ENCODE measurements at places on chromosomes 1 and 21.

DNA sequence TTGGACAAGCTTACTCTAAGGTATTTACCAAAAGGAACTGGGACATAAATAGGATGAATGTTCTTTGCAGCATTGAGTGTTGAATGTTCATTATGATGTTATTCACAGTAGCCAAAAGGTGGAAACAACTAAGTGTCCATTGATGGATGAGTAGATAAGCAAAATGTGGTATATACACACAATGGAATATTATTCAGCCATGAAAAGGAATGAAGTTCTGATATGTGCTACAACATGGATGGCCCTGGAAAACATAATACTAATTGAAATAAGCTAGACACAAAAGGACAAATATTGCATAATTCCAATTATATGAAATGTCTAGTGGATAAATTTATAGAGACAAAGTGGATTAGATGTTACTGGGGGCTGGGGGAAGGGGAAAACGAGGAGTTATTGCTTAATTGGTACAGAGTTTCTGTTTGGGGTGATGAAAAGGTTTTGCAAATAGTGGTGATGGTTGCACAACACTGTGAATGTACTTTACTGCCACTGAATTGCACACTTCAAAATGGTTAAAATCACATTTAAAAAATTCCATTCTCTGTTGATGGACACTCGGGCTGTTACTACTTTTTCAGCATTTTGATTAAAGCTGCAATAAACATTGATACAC, 2.9 kb downstream of the MTARC1 start:
- H3K27me3 ChIP-seq, result peaks cover 45% of the 10 kb centered on the region
- no peaks in the 10 kb centered on the region for H3K36me3 ChIP-seq
- DNase-seq, result no peak
- no peak overlapping the region for H3K4me3 ChIP-seq
- no peaks in the 10 kb centered on the region for H3K4me1 ChIP-seq

GRCh38 chr1:220803401-220804201, 16.9 kb downstream of the MTARC1 start:
- H3K4me1 ChIP-seq, result no peaks in the 10 kb centered on the region
- no peaks in the 10 kb centered on the region for H3K36me3 ChIP-seq
- H3K27ac ChIP-seq, result no peak overlapping the region

GRCh38 chr1:43531906-43532584, 1.4 kb downstream of the PTPRF start:
- no peaks in the 10 kb centered on the region for H3K36me3 ChIP-seq
- H3K4me3 ChIP-seq, result peak overlapping the region; percentile 73
- peaks cover 47% of the 10 kb centered on the region for H3K27me3 ChIP-seq
- H3K4me1 ChIP-seq, result peaks cover 20% of the 10 kb centered on the region
- DNase-seq, result no peak

DNA sequence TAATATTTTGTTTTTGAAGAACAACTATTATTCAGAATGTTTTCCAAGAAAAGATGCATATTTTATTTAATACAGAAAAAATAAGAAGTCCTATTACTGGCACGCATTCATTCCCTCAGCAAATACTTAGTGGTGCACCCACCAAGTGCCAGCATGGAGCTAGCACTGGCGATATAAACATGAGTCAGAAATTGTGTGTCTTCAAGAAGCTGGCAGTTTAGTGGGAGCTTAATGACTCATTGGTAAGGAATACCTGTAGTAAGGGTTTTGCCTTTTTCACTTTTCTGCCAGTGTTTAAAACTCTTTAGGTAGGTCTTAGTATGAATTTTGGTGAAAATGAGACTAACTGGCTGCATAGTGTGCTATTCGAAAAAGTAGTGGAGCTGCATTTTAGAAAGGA, 6.3 kb downstream of the MAGI3 start:
- H3K36me3 ChIP-seq, result no peaks in the 10 kb centered on the region
- no peak overlapping the region for H3K27ac ChIP-seq
- no peak for DNase-seq
- peaks cover 20% of the 10 kb centered on the region for H3K27me3 ChIP-seq
- peaks cover 18% of the 10 kb centered on the region for H3K4me1 ChIP-seq
- H3K4me3 ChIP-seq, result no peak overlapping the region

GRCh38 chr1:230867101-230867902, 1.0 kb downstream of the C1orf198 start:
- H3K36me3 ChIP-seq, result no peaks in the 10 kb centered on the region
- DNase-seq, result no peak
- peaks cover 32% of the 10 kb centered on the region for H3K27me3 ChIP-seq
- peaks cover 24% of the 10 kb centered on the region for H3K4me1 ChIP-seq
- H3K4me3 ChIP-seq, result peak overlapping the region; percentile 76
- H3K27ac ChIP-seq, result no peak overlapping the region

- peaks cover 11% of the 10 kb centered on the region for H3K27me3 ChIP-seq
- H3K4me1 ChIP-seq, result no peaks in the 10 kb centered on the region
- peak; percentile 58 for DNase-seq
- H3K36me3 ChIP-seq, result no peaks in the 10 kb centered on the region
Observed at GRCh38 chr1:202274611-202275010, 67.1 kb downstream of the UBE2T start.

DNA sequence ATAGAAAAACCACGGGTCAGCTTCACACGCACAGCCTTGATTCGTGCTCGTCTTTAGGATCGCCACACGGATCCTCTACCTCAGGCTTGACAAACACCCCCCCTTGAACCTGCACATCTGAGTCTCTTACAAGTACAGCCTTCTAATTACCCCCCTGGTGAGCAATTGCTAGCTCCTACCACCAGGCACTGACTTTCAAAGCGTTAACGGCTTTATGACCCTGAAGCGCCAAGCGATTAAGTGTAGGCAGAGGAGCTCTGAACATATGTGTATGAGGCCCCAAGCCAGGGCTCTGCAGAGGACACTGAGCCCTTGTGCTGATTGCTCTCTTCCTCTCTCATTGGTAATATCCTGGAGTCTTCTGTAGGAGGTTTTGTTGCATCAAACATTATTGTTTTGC, 55.7 kb upstream of the EPHA8 start:
- no peaks in the 10 kb centered on the region for H3K4me1 ChIP-seq
- H3K4me3 ChIP-seq, result no peak overlapping the region
- DNase-seq, result no peak
- peaks cover 35% of the 10 kb centered on the region for H3K36me3 ChIP-seq

DNA sequence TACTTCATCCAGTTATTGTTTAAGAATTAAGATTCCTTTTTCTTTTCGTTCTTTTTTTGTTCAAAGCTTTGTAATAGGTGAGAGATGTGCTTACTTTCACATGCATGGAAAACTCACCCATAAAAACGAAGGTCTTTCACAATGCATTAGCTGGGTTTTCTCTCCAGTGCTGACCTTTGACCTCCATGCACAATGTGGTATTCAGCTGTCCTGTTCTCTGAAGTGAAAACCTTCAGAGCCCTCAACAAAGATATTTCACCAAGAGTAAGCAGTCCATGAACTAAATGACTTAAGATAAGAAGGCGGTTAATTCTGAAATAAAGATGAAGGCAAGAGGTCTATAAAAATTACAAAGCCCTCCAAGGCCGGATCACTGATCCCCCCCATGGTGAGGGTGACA, 77.1 kb upstream of the IPO9 start:
- no peaks in the 10 kb centered on the region for H3K36me3 ChIP-seq
- peaks cover 26% of the 10 kb centered on the region for H3K27me3 ChIP-seq
- no peak overlapping the region for H3K4me3 ChIP-seq
- DNase-seq, result no peak
- peaks cover 14% of the 10 kb centered on the region for H3K4me1 ChIP-seq
- no peak overlapping the region for H3K27ac ChIP-seq

- H3K27me3 ChIP-seq, result peaks cover 9% of the 10 kb centered on the region
- H3K36me3 ChIP-seq, result peaks cover 6% of the 10 kb centered on the region
- peaks cover 68% of the 10 kb centered on the region for H3K4me1 ChIP-seq
- no peak overlapping the region for H3K4me3 ChIP-seq
Observed at GRCh38 chr1:23614032-23614660, 54.8 kb upstream of the ID3 start.

GRCh38 chr1:6596351-6596750, 6.3 kb downstream of the KLHL21 start:
- H3K36me3 ChIP-seq, result peaks cover 69% of the 10 kb centered on the region
- peak overlapping the region; percentile 47 for H3K27ac ChIP-seq
- peaks cover 52% of the 10 kb centered on the region for H3K4me1 ChIP-seq
- no peak overlapping the region for H3K4me3 ChIP-seq
- H3K27me3 ChIP-seq, result no peaks in the 10 kb centered on the region

DNA sequence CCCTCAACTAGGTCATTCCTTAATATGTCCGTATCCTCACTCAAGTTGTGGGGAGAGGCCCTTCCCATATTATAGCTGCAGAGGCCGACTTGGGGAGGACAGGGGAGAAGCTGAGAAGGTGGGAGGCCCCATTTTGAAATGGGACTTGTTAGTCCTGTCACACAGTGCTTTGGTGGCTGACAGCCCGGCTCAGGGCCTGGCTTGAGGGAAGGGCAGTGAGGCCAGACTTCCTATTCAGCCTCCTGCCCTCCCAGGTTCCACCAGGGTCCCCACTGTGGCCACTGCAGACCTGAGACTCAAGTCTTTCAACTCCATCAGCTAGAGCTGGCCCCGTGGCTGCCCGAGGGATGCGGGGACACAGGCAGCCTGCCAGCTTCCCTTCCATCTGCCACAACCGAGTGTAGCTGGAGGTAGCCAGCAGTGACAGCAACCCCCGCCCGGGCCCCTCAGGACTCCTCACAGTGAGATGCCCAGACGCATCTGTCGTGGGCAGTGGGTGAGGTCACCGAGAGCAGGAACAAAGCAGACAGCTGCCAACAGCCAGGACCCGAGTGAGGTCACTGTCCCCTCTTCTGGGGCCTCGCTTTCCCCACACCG, 36.9 kb downstream of the SIM2 start:
- no peaks in the 10 kb centered on the region for H3K4me1 ChIP-seq
- DNase-seq, result no peak
- H3K27ac ChIP-seq, result no peak overlapping the region
- no peaks in the 10 kb centered on the region for H3K36me3 ChIP-seq
- H3K27me3 ChIP-seq, result peaks cover 5% of the 10 kb centered on the region

- no peak for DNase-seq
- H3K27ac ChIP-seq, result no peak overlapping the region
- H3K27me3 ChIP-seq, result no peaks in the 10 kb centered on the region
- H3K4me1 ChIP-seq, result no peaks in the 10 kb centered on the region
Observed at GRCh38 chr21:41752231-41752681, 14.6 kb downstream of the RIPK4 start.

GRCh38 chr1:5810553-5811270, 181.5 kb downstream of the NPHP4 start:
- H3K4me3 ChIP-seq, result no peak overlapping the region
- H3K4me1 ChIP-seq, result no peaks in the 10 kb centered on the region
- no peak overlapping the region for H3K27ac ChIP-seq
- peaks cover 1% of the 10 kb centered on the region for H3K27me3 ChIP-seq
- no peak for DNase-seq
- H3K36me3 ChIP-seq, result no peaks in the 10 kb centered on the region

DNA sequence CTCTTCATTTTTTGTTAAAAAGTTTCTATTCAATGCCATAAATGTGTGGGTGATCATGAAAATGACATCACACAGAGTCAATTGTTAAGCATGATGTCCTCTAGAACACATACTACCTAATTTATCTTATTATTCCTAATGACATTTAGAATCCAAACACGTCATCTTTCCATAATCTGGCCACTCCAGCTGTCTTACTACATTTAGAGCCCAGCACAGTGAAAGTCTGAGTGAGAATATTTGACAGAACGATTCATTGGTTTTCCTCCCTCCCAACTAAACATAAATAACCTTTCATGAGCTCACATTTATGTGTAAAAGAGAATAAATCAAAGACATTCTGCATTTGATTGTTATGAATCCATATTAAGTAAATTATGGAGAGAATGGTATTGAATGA, 160.7 kb downstream of the OLFM3 start:
- H3K27me3 ChIP-seq, result peaks cover 1% of the 10 kb centered on the region

- no peak overlapping the region for H3K4me3 ChIP-seq
- H3K36me3 ChIP-seq, result no peaks in the 10 kb centered on the region
- no peak for DNase-seq
- H3K27ac ChIP-seq, result no peak overlapping the region
- H3K4me1 ChIP-seq, result no peaks in the 10 kb centered on the region
Observed at GRCh38 chr21:33883118-33883517, 32.5 kb downstream of the ATP5PO start.

DNA sequence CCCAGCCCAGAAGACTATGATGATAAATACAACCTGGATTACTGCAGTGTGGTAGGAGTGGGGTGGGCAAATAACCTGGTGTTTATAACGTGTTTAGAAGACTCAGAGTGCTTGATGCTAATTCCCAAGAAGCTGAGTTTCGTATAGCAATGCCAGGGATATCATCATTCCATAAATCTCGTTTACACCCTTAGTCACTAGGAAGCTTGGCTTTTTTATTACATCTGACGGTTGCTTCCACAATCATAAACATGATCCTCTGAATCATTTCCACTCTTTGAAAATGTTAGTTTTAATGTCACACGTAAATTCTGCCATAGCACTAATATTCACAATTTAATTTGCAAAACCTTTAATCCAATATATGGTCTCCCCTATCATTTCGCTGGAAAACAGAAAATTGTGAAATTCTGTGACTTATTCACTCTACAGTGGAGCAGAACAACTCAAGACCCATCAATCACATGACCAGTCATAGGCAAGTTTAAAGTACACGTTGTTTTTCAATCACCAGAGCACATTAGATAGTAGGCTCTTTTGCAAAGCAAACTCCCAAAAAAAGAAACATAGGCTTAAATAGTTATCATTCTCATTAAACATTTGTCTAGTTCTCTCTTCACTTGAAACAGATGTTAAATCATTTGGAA, 321.0 kb downstream of the LTN1 start:
- H3K27ac ChIP-seq, result no peak overlapping the region
- H3K36me3 ChIP-seq, result peaks cover 4% of the 10 kb centered on the region
- H3K4me3 ChIP-seq, result no peak overlapping the region
- peaks cover 3% of the 10 kb centered on the region for H3K4me1 ChIP-seq

DNA sequence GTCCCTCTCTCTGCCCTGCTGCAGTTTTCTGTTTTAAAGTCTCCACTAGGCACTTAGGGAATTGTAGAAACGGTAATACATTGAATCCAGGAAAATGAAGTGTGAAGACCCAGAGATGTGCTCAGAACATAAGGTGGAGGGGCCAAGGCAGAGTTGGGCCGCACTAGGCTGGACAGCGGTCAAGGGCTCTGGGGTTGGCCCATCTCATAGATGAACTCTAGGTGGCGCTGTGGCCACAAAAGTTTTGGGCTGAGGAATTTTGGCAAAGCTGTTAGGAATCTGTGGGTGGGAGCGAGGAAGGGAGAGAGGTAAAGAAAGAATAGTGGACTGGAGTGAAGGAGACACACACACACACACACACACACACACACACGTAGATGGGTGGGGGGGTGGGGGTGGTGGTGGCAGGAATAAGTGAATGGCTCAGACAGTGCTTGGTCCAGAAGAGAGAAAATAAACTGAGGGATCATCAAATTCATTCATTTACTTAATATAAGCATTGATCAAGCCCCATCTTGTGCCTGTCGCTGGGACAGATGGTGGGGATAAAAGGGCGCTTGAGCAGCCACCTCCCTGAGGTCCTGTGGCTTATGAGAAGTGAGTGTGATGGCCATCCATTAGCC, 258.5 kb downstream of the TRABD2B start:
- H3K4me1 ChIP-seq, result no peaks in the 10 kb centered on the region
- no peak overlapping the region for H3K4me3 ChIP-seq
- H3K27ac ChIP-seq, result no peak overlapping the region
- H3K27me3 ChIP-seq, result peaks cover 45% of the 10 kb centered on the region
- DNase-seq, result no peak

Measured in activated CD4-positive, alpha-beta memory T cell treated with anti-CD3 and anti-CD28 coated beads, Interleukin-2, amount 10 ng/mL, durations not matched to agents 7 days and 5 days (primary cell).